Putamen (tissue), 1 donor: ENCODE measurements at places on chromosomes 11 and 22.
A peak's percentile ranks its signal among the peaks of the same experiment; 100 is the strongest.

- DNase-seq = no peak
Observed at GRCh38 chr11:13776134-13776815, 107.8 kb downstream of the FAR1 start.

DNA sequence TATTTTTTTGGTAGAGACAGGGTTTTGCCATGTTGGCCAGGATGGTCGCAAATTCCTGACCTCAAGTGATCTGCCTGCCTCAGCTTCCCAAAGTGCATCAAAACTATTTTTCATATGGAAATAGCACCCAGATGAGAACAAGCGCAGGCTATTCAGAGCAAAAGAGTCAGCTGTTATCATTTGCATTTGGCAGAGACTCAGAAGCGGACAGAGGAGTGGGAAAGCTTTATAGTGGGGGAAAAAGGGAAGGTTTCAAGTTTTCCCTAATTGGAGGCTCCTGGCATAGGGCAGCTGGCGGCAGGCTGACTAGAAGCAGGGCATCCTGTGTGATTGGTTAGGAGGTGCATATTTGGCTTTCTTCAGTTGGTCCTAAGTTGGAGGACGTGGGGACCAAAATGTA is 20.2 kb downstream of the ATG13 start:
- DNase-seq = peak; percentile 69

DNA sequence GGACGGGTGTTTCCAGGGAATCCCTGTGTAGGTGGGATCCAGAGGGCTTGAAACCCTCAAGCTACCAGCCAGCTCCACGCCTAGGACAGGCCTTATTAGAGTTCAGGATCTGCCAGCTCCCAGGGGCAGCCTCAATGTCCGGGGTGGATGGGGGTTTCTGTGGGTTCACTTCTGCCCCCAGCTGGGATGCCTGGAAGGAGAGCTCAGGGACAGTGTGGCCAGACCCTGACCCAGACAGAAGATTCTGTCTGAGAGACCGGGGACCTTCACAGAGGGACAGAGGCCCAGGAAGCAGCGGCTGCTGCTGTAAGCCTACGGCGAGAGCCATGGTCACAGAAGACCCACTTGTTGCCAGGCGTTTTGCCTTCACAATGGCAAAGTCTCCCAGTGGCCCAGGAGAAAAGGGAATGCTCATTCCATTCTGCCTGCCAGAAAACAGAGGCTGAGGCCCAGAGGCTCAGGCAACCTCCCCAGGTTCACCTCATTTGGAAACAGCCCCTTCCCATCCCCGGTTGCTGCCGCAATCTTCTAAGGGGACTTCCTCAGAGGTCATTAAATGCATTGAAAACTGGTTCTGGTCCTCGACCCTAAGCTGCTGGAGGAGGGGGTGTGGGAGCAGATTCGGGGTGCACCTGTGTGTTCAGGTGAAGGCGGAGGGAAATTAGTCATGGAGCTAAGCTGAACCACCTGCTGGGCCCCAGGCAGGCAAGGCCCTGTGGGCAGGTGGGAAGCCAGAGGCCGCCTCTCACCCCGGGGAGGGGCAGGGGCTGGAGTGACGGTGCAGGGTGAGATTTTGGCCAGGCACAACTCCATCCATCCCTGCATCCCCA is 4.9 kb upstream of the KRTAP5-6 start:
- DNase-seq = no peak

DNA sequence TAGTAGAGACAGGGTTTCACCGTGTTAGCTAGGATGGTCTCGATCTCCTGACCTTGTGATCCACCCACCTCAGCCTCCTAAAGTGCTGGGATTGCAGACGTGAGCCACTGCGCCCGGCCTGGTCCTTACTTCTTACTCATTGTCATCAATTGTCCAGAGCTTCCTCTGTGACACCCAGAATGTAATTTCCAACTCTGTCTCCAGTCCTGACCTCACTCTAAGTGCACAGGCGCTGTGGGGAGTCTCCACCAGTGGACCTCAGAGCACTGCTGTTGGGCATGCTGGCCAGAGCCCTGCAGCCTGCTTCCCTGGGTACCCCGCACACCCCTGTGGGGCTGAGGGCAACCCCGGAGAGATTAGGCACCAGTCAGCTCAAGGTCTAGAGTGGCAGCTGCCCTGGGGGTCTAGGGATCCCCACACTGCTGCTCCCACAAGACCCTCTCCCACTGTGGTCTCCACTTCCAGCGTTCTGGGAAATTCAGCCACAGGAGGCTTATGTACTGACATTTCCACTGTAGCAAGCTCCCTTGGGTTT is 1140.3 kb downstream of the TBC1D22A start:
- no peak for DNase-seq

- no peak for DNase-seq
Observed at GRCh38 chr11:5198285-5198684, 2.2 kb downstream of the OR51V1 start.

GRCh38 chr11:67486481-67487195 is 3.8 kb downstream of the AIP start:
- no peak for DNase-seq

GRCh38 chr22:50581950-50582492 is 628 bp downstream of the CHKB start:
- no peak for DNase-seq

GRCh38 chr11:17635551-17635938 is 83.8 kb upstream of the MYOD1 start:
- DNase-seq = no peak

- peak; percentile 56 for DNase-seq
Observed at GRCh38 chr11:114036147-114036811, 23.2 kb upstream of the ZBTB16 start.

DNA sequence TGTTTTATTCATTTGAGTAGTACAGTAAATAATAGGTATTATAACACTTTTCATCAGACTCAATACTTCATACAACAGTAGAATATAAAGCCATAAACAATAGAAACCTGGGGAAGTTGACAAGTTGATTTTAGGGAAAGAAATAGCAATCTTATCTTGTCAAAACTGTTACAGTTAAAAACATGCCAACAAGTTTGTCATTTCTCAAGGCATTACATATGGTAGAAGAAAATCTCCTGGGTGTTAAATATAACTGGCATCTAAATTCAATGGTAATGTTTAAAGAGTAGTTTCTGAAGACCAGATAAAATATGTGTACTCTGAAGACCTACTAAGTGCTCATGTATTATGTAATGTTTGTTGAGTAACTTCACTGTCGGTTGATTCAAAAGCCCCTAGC is 75.1 kb downstream of the LRRC4C start:
- DNase-seq = no peak

DNA sequence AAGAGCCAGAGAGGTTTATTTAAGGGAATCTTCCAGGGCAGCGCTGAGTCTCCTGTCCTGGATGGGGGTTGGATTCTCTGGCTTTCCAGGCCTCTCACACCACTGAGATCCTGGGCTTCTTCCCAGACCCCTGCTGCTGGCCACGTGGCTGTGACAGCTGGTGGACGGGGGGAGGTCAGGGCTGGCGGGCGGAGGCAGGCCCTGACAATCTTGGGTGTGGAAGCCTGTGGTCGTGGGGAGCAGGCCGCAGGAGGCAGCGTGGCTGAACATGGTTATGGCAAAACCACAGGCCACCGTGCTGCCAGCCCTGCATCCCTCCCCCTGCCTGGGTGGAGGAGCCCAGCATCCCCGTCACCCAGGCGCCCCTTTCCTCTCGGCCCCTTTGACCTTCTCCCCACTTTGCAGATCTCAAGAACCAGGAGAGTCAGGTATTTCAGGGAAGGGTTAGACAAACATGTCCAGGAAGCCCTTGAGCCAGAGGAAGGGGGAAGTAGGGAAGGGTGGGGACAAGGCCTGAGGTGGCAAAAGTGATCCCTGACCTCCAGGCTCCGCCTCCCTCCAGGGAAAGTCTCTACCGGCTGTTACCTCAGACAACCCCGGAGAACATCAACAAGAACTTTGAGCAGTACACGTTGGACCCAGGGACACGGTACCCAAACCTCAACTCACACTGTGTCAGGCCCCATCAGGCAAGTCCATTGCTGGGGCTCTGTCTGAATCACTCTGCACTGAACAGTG is 111.8 kb downstream of the MICAL2 start:
- DNase-seq = no peak

DNA sequence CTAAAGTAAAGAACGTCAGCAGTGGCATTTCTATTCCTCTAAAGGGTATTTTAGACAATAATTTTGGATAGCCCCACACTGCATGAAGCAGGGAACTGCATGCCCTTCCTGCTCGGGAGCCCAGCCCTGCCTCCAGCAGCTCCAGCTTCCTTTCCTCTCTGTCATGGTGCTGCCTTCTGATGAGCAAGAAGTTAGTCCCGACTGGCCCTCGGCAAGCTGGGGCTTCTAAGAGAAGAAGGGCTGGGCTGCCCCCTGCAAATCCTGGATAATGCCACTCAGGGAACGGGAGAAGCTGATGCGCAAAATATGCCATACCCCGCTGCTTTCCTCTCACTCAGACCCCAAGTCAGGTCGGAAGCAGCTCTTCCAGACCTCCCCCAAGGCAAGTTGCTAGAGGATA is 296.4 kb downstream of the ETS1 start:
- no peak for DNase-seq

GRCh38 chr11:62962391-62962790 is 22.4 kb downstream of the SLC22A6 start:
- DNase-seq = no peak

DNA sequence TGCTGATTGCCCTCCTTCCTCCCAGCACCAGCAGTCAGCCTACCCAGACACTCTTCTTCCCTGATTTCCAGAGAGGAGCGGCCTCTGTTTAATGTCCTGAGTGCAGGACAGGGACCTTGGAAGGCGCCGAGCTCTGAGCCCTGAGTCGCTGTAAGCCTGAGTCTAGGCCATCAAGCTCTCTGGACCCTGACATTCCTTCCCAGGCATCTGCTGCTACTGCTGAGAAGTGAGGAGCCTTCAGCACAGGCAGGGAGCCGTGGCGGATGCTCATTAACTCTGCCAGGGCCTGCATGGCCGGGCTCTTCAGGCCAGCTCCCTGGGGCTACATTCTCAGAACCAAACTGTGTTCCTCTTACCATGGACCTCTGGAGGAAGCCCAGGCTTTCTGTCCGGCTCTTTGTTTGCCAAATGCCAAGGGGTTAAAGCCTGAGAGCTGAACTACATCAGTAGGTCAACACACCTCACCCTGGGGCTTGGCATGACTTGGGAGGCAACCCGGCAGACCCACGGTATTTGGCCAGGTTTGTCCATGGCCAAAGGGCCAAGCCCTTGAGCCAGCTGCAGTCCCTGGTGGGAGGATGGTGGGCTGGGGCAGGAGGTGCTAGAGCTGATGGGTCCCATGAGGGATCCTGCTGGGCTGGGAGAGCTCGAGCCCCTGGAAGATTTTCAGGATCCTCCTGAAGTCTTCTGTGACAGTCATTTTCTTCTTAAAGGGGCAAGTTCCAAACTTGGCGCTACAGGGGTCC is 721.4 kb downstream of the BRD1 start:
- DNase-seq = no peak

- DNase-seq = no peak
Observed at GRCh38 chr22:21917181-21917958, 35.3 kb downstream of the PPM1F start.

DNA sequence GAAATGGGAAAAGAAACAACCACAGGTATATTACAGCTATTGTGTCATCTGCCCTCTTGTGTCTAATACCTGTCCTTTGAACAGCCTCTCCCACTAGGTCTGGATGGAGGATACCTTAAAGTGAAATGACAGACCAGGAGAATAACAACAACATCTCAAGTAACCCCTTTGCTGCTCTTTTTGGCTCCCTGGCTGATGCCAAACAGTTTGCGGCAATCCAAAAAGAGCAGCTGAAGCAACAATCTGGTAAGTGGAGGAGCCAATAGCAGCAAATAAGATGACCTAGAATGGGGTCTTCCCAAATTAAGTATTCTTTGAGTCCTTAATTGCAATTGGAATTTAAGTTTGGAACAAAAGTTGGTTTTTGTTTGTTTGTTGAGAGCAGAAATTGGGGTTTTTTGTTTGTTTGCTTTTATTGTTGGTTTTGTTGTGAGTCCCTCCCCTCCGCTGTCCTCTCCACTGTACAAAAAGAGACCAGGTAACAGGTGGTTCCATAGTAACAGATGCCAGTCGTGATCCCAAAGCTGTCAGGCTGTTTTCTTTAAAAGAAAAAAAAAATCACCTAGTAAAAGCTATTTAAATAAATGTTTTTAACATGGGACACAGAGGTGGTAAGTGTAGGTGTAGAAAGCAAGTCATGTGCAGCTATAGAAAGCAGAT is 5.7 kb downstream of the UBE4A start:
- DNase-seq = no peak

DNA sequence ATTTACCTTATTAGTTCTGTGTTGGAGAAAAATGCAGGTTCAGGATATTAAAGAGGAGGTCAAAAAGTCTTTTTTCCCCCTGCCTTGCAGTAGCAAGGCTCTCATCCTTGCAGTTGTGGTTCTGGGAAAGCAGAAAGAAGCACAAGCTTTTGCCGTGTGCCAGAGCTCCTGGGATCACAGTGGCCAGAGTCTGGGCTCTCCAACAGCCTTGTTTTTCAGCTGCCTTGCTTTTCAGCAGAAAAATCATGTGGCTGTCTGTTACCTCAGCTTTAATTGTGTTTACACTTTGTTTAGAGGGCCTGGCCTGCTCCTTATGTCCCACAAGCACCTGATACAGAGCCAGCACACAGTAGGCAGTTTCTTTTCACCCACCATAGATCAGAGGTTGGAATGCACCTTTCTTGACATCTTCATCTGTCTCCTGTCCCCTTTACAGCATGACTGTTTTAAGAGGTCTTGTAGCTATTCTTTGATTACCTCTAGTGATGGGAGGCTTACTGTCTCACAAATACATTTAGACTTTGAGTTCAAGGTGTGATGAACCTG is 67.5 kb downstream of the TEAD1 start:
- DNase-seq = peak; percentile 45

DNA sequence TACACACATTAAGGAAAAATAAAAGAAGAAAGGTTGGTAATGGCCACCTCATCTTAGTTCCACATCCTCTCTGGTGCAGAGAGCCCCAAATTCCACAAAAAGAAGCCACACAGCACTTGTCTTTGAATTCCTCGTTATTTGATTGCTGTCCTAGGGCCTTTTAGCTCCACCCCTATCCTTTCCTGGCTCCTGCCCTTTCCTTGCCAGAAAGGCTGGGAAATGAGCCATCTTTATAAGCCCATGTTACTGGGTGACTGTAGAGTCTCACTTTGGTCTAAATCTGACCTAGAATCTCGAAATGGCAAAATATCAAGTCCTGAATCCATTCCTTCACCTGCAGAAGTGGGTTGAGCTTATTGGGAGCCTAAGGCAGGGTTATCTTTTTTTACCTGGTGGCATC is 4.3 kb upstream of the TMEM132A start:
- DNase-seq = no peak

DNA sequence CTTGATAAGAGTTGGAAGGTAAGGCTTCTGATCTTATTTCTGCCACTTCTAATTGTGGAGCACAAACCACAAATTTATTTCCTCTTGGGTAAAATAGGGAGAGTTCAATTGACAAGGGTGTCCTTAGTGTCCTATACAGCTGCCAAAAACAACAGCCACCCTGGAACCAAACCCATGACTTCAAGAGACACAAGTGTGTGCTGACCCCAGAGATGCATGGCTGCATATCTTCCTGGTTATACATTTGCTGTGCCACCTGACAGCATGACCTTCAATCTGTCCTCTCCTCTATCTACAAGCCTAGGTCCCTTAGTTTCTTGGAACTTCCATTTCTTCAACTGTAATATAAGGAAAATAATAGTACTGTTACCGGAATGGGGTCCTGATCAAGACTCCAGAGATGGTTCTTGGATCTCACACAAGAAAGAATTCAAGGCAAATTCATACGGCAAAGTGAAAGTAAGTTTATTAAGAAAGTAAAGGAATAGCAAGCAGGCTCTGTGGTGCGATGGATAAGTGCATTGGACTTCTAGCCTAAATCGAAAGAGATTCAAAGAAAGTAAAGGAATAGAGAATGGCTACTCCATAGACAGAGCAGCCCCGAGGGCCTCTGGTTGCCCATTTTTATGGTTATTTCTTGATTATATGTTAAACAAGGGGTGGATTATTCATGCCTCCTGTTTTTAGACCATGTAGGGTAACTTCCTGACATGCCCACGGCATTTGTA is 15.5 kb upstream of the TMEM123 start:
- no peak for DNase-seq
